Stomach (tissue), 19 donors: ENCODE measurements at places on chromosomes 12 and 14. TPM values are rescaled to one million over a fixed set of nuclear protein-coding genes. Genes with fewer than 3 reads are reported as not detected.

The CDH24 gene
- 1.2 TPM for total RNA-seq

DNA sequence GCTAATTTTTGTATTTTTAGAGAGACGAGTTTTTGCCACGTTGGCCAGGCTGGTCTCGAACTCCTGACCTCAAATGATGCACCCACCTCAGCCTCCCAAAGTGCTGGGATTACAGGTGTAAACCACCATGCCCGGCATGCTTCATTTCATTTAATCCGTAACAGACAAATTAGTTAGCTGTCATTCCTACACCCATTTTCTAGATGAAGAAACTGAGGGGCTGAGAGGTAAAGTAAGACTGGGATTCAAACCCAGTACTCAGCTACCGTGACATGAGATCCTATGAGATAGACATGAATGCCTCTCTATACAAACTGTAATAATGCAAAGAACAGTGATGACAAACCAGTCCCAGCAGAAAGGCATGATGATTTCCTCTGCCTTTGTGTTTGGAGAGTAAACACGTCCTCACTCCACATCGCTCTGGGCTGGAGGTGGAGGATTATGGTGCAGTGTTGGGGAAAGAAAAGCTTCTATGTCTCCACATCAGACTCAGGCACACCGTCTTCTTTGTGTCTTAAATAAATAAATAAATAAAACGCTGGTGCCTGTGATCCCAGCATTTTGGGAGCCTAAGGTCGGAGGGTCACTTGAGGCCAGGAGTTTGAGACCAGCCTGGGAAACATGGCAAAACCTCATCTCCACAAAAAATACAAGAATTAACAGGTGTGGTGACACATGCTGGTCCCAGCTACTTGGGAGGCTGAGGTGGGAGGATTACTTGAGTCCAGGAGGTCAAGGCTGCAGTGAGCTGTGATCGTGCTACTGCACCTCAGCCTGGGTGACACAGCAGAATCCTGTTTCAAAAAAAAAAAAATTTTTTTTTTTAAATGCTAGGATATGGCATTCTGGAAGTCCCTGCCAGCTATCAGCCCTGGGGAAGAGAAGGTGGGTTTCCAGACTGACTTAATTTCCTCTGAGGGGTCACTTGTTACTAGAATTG is 10.5 kb downstream of the VSX2 start:
- H3K27me3 ChIP-seq, result peaks cover 24% of the 10 kb centered on the region
- no peaks in the 10 kb centered on the region for H3K4me1 ChIP-seq
- H3K27ac ChIP-seq, result no peak overlapping the region
- no peak for DNase-seq
- H3K36me3 ChIP-seq, result no peaks in the 10 kb centered on the region

DNA sequence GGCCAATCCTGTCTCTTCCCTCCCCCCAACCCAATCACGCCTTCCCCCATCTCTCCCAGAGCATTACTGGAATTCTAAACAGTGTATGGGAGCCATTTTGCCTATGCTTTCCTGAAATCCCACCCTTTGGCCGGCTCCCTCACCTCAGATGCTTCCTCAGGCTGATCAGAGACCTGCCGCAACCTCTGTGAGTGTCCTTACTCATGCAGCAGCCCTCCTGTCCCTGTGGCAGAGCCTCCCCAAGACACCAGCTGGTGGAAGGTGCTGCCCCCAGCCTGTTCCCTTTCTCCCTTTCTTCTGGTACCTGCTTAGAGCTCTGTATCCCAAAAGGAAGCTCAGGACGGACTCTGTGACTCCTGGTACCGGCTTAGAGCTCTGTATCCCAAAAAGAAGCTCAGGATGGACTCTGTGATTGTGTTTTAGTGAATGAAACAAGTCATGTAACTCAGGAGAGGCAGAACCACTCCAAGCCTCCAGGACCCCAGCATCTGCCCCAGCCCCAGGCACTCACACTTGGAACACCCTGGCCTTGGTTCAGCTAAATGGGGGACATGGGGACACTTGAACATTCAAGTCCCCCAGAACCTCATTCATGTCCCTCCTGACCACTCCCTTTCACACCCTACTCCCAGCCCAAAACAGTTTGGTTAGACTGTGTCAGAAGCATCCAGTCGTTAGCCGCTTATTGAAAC is 29.3 kb upstream of the RIN3 start:
- no peak overlapping the region for H3K27ac ChIP-seq
- H3K4me1 ChIP-seq, result peaks cover 30% of the 10 kb centered on the region
- H3K27me3 ChIP-seq, result no peaks in the 10 kb centered on the region

GRCh38 chr14:51211149-51211548 is 28.9 kb upstream of the TMX1 start:
- H3K4me3 ChIP-seq, result no peak overlapping the region
- H3K4me1 ChIP-seq, result no peaks in the 10 kb centered on the region
- DNase-seq, result peak; percentile 26
- H3K27me3 ChIP-seq, result no peaks in the 10 kb centered on the region
- H3K27ac ChIP-seq, result no peak overlapping the region
- H3K36me3 ChIP-seq, result no peaks in the 10 kb centered on the region

- no peaks in the 10 kb centered on the region for H3K27me3 ChIP-seq
- DNase-seq, result no peak
- H3K4me1 ChIP-seq, result no peaks in the 10 kb centered on the region
- no peaks in the 10 kb centered on the region for H3K36me3 ChIP-seq
- H3K4me3 ChIP-seq, result no peak overlapping the region
Observed at GRCh38 chr12:83779526-83779925, 1092.8 kb downstream of the TMTC2 start.

DNA sequence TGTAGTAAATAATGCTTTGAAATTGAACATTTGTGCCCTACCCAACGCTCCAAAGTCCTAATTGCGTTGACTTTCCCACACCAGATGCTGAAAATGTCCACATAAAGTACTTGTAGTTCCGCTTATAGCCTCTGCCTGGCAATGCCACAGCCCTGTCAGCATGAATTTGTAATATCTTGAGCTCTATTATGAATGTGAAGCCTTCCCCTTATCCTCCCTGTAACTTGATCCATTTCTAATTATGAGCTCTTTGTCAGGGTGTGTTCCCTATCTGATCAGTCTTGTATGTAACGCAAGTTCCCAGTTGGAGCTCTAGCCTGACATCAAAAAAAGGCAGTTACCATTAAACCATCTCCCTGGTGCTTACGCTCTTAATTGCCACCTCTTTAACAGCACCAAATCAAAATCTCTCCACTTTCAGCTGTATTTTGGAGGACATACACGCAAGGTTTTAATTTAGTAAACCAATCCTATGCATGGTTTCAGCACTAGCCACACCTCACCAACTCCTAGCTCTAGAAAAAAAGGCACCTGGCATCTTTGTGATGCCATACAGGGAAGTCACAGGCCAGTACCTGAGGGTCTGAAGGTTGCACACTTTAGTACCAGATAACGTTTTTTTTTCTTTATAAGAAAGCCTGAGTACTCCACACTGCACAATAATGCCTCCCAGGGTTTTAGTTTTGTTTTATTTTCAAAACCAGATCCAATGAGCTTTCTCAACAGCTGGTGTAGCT is 69.3 kb downstream of the EEA1 start:
- H3K4me3 ChIP-seq, result no peak overlapping the region
- no peak for DNase-seq
- no peaks in the 10 kb centered on the region for H3K27me3 ChIP-seq
- H3K27ac ChIP-seq, result no peak overlapping the region

DNA sequence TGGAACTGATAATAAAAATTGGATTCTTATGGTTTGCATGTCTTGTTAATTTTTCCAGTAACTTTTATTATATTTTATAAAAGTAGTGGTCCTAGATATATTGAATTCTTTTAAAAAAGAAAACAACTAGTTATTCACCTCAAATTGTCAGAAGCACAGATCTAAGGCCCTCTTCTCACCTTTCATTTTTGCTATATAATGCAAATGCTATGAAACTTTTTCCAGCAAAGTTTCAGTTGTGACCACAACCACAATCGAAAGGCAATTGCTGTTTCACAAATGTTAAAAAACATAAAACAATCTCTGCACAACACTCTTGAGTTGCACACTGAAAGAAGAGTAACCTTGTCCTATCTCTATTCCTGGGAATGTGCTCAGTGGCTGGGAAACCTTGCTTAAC is 479.8 kb upstream of the FLRT2 start:
- DNase-seq, result no peak
- H3K4me3 ChIP-seq, result no peak overlapping the region
- H3K27me3 ChIP-seq, result no peaks in the 10 kb centered on the region

DNA sequence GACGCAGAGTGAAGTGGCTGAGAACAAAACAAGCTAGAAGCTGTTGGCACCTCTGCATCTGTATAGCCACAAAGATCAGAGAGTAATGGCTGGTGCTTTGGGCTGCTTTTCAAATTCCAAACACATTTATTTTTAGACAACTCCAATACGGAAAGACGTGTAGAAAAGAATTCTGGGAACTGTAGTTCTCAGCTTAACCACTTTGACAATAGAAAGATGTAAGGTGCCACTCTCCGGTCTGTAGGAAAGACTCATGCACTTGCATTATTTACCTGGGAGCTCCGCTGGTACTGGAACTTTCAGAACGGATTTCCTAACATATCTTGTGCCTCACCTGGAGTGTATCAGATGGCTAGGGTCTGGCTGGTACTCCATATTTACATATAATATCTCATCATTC is 1.8 kb upstream of the OR4K2 start:
- DNase-seq, result no peak
- H3K36me3 ChIP-seq, result no peaks in the 10 kb centered on the region
- no peaks in the 10 kb centered on the region for H3K27me3 ChIP-seq
- no peaks in the 10 kb centered on the region for H3K4me1 ChIP-seq

GRCh38 chr12:71242511-71242910 is 84.7 kb upstream of the TSPAN8 start:
- no peaks in the 10 kb centered on the region for H3K36me3 ChIP-seq
- DNase-seq, result no peak
- H3K27ac ChIP-seq, result no peak overlapping the region
- H3K4me1 ChIP-seq, result no peaks in the 10 kb centered on the region
- no peak overlapping the region for H3K4me3 ChIP-seq
